ENCODE measurements at places on chromosomes 4 and X.

- DNase-seq: no peak
Measured at GRCh38 chr4:2330091-2331042, 68.5 kb upstream of the MXD4 start.

GRCh38 chr4:136850446-136850845, 681.8 kb downstream of the PCDH18 start:
- no peak for DNase-seq

GRCh38 chr4:23717528-23718248, 172.2 kb downstream of the PPARGC1A start:
- DNase-seq: no peak

DNA sequence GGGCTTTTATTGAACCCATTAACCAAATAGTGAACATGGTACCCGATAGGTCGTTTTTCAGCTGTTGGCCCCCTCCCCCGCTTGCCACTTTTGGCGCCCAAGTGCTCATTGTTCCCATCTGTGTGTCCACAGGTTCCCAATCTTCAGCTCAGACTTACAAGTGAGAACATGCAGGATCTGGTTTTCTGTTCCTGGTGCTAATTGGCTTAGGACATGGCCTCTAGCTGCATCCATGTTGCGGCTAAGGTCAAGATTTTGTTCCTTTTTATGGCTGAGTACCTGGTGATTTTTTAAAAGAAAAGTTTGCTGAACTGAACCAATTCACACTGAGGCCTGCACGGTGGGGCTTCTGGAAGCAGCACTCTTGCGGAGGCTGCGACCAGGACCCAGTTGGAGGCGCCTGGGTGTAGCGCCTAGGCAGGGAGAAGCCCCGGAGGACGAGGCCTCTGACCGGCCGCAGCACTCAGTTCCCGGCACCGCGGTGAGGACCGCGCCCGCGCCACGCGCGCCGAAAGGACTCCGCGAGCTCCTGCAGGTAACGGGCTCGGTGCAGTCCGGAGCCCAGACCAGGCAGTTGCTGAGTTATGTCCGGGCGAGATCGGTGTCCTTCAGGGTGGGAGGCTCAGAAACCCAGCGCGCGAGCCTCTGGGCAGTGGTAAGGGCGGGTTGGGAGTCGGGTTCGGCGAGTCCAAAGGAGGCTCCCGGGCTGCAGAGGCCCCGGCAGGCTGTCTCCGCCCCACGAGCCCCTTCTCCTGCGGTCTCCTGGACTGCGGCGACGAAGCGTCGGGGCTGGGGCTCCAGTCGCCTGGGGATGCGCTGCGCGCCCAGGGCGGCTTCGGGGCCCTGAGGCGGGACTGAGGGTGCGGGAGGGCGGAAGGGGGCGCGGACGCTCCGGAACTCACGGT, 15.8 kb upstream of the SLC25A4 start:
- no peak for DNase-seq

- DNase-seq: no peak
Measured at GRCh38 chr4:94979621-94980020, 221.9 kb downstream of the BMPR1B start.

- DNase-seq: peak; percentile 37
Measured at GRCh38 chrX:104113222-104113965, 1.1 kb downstream of the ZCCHC18 start.

- DNase-seq: no peak
Measured at GRCh38 chrX:26889574-26889973, 573.6 kb downstream of the PPP4R3C start.

DNA sequence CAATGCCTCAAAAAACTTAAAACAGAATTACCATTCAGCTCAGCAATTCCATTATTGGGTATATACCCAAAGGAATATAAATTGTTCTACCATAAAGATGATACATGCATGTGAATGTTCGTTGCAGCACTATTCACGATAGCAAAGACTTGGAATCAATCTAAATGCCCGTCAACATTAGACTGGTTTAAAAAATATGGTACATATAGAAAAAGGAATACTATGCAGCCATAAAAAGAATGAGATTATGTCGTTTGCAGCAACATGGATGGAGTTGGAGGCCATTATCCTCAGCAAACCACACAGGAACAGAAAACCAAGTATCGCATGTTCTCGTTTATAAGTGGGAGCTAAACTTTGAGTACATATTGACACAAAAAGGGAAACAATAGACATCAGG, 10.9 kb upstream of the SYNPO2 start:
- no peak for DNase-seq

GRCh38 chr4:205097-205756, 80.9 kb downstream of the ZNF718 start:
- no peak for DNase-seq

GRCh38 chrX:135213200-135213844, 38.5 kb upstream of the ETDA start:
- no peak for DNase-seq

DNA sequence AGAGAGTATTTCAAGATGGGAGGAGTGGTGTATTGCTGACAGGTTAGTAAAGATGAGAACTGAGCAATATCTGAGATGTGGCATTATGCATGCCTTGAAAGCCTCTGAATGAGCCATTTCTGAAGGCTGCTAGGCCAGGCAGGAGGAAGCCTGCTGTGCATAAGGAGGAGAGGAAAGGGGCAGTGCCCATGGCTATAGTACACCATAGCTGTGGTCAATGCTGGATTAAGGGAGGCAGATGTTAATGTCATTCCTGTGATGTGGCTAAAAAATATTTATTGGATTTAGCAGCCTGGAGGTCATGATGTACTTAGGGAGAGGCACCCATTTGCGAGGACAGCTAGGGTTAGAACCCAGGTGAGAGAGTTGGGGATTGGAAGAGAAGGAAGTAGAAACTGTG, 130.0 kb upstream of the LNX1 start:
- DNase-seq: no peak

DNA sequence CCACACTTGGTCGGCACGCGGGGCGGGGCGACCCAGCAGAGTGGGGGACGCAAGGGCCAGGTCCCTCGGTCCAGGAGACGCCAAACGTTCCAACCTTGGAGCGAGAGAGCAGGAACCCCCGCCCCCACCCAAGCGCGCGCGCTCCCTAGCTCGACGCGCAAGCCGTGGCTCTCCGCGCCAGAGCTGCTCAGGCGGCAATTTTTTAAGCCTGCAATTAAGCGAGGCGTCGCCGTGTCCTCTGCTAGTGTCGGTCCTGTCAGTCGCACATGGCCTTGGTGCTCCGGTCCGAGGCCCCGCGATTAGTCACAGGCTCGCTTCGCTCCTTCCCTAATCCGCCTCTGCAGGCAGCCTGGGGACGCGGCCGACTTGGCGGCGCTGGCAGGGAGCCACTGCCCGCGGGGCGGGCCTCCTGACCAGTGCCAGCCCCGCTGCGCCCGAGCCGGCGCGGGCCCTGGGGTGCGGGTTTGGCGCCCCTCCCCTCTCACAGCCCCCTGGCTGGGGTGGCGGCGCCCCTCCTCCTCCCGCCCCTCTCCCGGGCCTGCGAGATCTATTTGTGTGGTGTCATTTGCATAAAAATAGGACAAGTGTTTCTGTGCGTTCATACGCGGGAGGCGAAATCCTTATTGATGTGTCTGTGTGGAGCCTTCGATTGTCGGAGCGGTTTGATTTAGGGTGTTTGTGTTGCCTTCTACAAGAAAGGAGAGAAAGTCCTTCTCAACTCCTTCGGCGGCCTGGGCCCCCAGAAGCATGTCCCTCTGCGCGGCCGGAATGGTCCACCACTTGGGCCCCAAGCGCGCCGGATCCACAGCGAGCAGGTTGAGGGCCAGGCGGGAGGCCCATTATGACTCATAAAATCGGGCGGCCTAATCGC, 9.8 kb upstream of the BCOR start:
- no peak for DNase-seq

GRCh38 chr4:174134361-174134760, 149.1 kb downstream of the FBXO8 start:
- no peak for DNase-seq

- no peak for DNase-seq
Measured at GRCh38 chr4:2390784-2391421, 27.5 kb downstream of the ZFYVE28 start.

DNA sequence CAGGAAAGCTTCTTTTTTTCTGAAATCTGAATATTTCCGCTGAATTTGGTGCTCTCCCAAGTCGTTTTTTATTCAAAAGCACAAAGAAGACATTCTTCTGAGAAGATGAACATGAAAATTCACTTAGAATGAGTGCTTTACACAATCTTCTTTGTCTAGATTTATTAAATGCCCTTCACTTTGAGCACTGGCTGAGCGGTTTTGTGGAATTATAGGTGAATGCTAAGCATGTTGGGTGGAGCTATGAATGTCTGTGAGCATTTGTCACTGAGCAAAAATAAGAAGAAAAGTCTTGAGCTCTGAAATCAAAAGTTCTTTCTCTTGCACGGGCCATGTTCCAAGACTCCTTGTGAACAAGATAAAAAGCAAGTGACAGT, 13.1 kb downstream of the GASK1B start:
- DNase-seq: no peak

- DNase-seq: no peak
Measured at GRCh38 chrX:48711162-48711928, 14.8 kb downstream of the SUV39H1 start.

DNA sequence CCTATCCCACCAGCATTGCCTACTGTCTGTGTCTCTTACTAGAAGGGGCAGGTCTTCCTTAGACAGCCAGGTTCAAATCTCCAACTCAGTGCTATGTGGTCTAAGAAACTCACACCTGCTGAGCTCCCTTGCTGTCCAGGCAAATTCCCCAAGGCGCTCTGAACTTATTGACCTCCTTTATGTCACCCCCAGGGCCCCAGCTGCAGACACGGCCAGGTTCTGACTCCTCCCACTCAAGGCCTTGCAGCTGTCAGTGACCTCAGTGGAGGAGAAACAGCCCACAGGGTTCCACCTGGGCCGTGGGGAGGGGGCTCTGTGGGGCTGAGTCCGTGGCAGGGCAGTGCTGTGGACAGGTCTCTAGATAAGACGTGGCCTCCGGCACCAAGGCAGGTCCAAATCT, 42.1 kb upstream of the PSAPL1 start:
- no peak for DNase-seq

GRCh38 chr4:83128240-83128929, 13.9 kb upstream of the PLAC8 start:
- no peak for DNase-seq

- no peak for DNase-seq
Measured at GRCh38 chrX:63920875-63921274, 135.9 kb upstream of the ARHGEF9 start.

GRCh38 chr4:187088070-187088799, 364.6 kb upstream of the FAT1 start:
- DNase-seq: no peak

DNA sequence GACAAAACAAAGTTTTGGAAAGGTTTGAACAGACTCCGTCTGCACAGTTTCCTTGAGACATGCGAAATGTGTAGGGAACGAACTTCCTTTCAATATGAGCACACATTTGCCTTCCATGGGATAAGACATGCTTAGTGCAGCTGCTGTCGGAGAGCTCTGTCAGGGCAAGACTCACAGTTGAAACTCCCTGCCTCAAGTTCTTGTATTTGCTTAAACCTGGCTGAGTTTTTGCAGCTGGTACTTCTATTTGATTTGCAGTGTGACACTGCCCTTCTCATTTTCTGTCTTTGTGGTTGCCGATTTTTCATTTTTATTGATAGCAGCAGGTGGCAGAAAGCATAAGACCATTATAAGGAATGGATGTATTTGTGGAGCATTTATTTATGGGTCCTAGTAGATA, 18.2 kb upstream of the RHOH start:
- DNase-seq: no peak

Data from stimulated activated CD8-positive, alpha-beta memory T cell treated with anti-CD3 and anti-CD28 coated beads, Interleukin-7, amount 100 ng/mL, for 1 hour (primary cell).